ENCODE measurements at places on chromosomes 4 and X. TPM values are rescaled to one million over a fixed set of nuclear protein-coding genes. Genes with fewer than 3 reads are reported as not detected.

- DNase-seq, result no peak
Measured at GRCh38 chr4:56052481-56052880, 103.7 kb downstream of the CEP135 start.

DNA sequence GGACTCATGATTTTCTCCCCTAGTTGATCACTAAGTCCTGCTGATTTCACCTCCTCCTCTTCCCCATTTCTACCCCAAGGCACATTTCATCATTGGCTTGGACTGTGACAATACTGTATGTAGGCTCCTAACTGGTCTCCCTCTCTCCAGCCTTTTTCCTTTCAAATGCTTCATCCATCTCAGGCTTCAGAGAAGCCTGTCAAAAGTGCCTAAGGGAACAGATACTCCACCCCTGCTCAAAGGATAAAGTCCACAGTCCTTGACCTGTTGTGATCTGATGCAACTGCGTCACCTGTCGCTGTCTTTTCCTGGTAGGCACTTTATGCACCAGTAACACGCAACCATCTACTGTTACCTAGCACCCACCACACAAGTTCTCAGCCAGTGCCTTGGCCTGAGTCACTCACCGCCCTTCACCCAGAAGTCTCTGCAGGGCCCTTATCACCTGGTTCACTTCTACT is 12.8 kb downstream of the SCARB2 start:
- DNase-seq, result no peak

GRCh38 chr4:14254252-14254651 is 626.7 kb upstream of the BOD1L1 start:
- DNase-seq, result peak; percentile 9

DNA sequence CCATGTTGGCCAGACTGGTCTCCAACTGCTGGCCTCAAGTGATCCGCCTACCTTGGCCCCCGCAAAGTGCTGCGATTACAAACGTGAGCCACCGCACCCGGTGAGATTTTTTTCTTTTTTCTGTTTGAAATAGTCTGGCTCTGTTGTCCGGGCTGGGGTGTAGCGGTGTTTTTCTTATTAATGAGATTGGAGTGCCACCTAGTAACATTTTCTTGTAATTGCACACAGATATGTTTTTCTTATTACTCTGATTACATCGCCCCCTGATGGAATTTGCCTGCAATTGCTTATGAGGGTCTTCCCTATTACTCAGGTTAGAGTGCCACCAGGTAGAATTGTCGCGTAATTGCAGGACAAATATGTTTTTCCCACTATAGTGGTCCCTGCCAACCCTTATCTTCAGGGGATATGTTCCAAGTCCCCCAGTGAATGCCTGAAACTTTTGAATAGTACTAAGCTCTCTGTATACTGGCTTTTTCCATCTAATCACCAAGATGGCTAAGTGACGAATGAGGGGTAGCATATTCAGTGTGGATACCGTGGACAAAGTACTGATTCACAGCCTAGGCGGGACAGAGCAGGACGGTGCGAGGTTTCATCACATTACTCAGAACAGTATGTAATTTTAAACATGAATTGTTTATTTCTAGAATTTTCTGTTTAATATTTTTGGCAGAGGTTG is 8.6 kb upstream of the PDHA1 start:
- no peak for DNase-seq

DNA sequence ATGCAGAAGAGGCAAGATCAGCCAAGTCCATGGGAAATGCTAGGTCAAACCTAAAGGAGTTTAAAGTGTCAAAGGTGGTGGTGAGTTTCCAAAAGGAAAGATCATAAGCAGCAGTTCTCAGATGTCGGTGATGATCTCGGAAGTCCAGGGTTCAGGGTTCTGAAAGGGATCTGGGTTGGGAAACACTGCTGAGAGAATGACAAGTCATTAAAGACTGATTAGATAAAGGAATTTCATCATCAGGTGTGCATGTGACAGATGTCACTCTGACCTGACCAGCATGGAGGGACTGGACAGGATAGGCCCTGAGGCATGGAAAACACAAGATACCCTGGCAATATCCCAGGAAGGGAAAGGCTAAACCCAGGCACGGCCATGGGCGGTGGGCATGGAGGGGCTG is 195.7 kb upstream of the TBL1X start:
- no peak for DNase-seq

DNA sequence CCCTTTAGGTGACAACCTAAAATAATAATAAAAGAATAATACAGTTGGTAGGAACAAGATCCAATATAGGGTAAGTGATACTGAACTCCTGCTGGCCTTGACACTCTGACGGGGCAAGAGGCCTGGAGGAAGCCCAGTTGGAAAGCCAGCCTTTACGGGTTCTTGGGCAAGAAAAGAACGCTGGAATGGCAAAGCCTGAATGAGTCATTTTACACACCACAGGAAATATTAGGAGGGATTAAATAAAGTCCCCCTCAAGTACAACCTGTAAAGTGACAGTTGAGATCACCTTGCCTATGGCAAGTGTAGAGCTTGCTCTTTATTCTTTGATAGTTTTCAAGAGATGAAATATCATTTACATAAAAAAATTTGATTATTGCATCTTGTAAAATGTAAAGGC is 244.5 kb upstream of the TLL1 start:
- DNase-seq, result no peak

- peak; percentile 69 for DNase-seq
Measured at GRCh38 chr4:73725985-73726384, 14.4 kb upstream of the CXCL8 start.

Gene TMEM156
- 1.2 TPM for total RNA-seq

Gene ADGRL3
- 101 TPM for total RNA-seq

Gene XK
- total RNA-seq, result 7.7 TPM

Gene MED28
- 12.3 TPM for total RNA-seq

Gene NAA10
- total RNA-seq, result 4.1 TPM

Gene RTL3
- 0.24 TPM for total RNA-seq

Gene MAEA
- 29.6 TPM for total RNA-seq

Gene IL2
- not detected for total RNA-seq

Gene PNMA6F
- total RNA-seq, result not detected

Data from umbilical cord (tissue), 2 donors.